NCI-H187 (cell line): ENCODE measurements at places on chromosomes 1 and 21.
A peak's percentile ranks its signal among the peaks of the same experiment; 100 is the strongest.

- DNase-seq: no peak
Observed at GRCh38 chr1:156128654-156129597, 14.4 kb downstream of the LMNA start.

- DNase-seq: no peak
Observed at GRCh38 chr1:194538453-194538852, 1352.0 kb upstream of the B3GALT2 start.

GRCh38 chr1:71294178-71294577 is 213.3 kb upstream of the ZRANB2 start:
- no peak for DNase-seq

DNA sequence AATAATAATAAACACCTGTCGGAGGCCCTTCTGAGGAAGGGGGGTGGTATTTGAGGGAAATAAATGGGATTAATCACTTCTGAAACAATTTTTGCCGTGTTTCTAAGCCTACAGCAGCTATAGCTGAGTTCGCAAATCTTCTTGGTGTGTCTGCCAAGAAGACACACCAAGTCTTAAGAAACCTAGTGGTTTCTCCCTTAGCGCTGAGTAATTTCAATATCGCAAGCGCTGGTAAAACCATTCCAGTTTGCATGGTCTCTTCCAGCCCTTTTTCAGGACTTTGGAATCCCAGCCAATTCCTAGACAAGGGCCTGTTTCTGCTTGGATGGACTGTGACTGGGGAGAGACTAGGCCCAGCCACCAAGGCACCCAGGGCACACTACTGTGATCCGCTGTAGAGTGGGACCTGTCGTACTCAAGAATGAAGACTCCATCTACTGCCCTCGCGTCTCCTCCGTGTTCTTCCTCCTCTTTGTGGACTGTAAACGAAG is 7.5 kb upstream of the LHX8 start:
- DNase-seq: no peak

- DNase-seq: no peak
Observed at GRCh38 chr1:20703124-20703756, 14.6 kb downstream of the KIF17 start.

GRCh38 chr1:36709869-36710481 is 227.3 kb upstream of the CSF3R start:
- DNase-seq: no peak

- no peak for DNase-seq
Observed at GRCh38 chr1:35851132-35851869, 31.7 kb upstream of the AGO1 start.

- DNase-seq: peak; percentile 37
Observed at GRCh38 chr1:71049951-71050598, 2.5 kb upstream of the PTGER3 start.

GRCh38 chr1:116002781-116003420 is 26.6 kb downstream of the SLC22A15 start:
- DNase-seq: no peak

DNA sequence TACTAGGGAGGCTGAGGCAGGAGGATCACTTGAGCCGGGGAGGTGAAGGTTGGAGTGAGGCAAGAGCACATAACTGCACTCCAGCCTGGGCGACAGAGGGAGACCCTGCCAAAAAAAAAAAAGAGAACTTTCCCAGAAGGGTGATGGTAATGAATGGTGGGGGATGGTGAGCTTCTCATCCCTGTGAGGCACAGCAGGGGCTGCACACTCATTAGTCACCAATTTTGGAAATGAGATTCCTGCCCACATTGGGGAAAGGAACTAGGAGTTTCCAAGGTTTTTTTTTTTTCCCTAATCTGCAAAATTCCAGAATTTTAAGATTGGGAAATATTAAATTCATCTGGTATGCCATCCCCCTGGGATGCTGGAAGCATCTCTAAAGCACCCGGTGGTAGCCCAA is 50.2 kb upstream of the SSBP3 start:
- no peak for DNase-seq

GRCh38 chr1:208026880-208027438 is 116.0 kb upstream of the CD34 start:
- DNase-seq: no peak

- no peak for DNase-seq
Observed at GRCh38 chr1:22163564-22163963, 20.7 kb upstream of the WNT4 start.

- no peak for DNase-seq
Observed at GRCh38 chr1:108831225-108831624, 25.7 kb downstream of the AKNAD1 start.

DNA sequence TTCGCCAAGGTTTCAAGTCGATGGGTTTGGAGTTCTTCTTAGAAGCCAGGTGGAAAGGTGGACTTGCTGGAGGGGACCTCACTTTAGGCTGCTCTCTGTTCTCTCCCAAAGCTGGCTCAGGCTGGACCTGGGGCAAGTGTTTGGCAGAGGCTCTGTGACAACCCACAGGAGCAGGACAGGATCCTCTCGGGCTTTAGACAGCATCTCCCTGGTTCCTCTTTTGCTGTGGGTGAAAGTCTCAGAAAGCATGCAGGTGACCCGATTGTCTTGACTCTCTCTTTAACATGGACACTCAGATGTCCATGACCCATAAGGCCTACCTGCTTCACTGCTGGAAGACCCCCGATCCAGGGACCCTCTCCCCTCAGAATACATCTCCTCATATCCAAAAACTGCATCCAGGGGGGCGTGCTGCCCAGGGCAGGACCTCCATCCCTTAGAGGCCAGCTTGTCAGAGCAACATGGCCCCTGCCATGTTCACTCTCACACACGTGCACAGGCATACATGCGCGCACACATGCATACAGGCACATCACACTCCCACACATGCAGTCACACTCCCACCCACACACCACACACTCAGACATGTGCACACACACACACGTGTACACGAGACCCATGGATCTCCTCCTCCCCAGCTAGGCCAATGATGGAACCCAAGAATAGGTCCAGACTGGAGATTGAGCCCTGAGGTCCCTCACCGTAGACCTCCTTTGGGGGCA is 21.3 kb downstream of the MRPL37 start:
- DNase-seq: no peak

GRCh38 chr21:39669485-39669884 is 56.7 kb downstream of the B3GALT5 start:
- DNase-seq: no peak

GRCh38 chr1:182147136-182147820 is 85.8 kb upstream of the ZNF648 start:
- DNase-seq: no peak

- DNase-seq: no peak
Observed at GRCh38 chr1:244050835-244051444, at the start of gene ZBTB18. Gene ZBTB18, plus strand, starts transcription at chr1:244051283. Its CDS starts 149 bp downstream, at chr1:244051432.

DNA sequence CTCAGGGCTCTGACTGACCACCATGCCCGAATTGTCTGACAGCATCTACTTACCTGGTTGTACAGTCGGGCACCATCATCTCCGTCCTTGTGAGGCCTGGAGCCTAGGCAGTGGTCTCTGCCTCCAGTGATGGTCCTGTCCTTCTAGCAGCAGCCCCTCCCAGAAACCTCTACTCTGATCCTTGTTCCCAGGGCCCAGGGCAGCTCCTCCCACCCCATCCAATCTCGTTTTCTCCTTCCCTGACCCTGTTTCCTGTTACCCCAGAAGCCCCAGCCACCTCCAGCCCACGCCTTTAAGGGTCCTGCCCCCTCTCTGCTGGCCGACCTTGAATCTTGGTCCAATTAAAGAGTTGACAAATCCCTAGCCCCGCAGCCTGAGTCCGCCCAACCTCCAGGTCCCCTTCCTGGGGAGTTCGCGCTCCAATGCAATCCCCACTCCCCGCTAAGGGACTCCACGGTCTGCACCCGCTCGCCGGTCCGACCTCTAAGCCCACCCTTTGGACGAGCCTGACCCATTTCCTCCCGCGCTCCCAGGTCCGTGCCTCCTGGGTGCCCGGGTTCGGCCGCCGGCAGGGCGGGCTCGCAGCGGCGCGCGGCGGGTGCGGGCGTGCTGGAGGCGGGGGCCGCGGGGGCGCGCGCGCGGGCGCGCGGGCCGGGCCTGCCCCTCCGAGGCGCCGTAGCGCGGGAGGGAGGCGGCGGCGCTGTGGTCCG is at the start of gene B4GALT2:
Gene B4GALT2, plus strand, starts transcription at position 660 of the 710 bp plus-strand sequence. CDS start 1,951 bp downstream, outside the sequence.
- no peak for DNase-seq

GRCh38 chr1:46580140-46580903 is 23.7 kb downstream of the MKNK1 start:
- no peak for DNase-seq

DNA sequence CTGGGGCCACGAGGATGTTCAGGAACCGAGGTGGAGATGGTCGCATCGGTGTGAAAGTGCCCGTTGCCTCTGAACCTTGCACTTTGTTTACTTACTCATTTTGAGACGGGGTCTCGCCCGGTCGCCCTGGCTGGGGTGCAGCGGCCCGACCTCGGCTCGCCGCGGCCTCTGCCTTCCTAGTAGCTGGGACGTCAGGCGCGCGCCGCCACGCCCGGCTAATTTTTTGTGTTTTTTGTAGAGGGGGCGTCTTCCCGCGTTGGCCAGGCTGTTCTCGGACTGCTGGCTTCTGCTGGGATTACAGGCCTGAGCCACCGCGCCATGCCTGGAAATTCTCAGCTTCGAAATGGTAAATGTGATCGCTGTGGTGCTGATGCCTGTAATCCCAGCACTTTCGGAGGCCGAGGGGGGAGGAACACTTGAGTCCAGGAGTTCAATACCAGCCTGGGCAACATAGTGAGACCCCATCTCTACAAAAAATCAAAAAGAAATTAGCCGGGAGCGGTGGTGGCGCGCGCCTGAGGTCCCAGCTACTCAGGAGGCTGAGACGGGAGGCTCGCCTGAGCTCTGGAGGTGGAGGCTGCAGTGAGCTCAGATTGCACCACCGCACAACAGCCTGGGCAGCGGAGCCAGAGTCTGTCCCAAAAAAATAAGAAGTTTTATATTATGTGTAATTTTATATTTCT is 684 bp upstream of the MRPL20 start:
- no peak for DNase-seq

DNA sequence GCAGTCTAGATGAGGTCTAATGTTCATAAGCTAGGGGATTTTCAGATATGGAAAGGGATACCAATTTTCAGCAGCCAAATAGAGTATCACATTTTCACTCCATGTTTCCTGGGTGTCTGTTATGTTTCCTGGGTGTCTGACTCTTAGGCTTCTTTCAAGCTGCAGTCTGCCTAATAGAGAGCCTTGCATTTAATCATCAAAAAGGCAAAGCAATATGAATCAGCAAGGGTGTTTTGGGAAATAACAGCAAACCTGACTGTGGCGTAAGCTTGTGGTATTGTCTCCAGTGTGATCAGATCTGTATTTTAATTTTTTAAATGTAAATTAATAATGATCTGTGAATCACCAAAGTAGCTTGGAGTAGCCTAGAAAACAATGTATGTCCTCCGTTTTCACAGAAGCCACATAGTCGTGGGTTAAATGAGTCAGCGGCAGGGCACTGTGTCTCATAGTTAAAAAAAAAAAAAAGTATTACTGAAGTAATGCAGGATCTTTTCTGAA is 10.4 kb downstream of the LGALS8 start:
- DNase-seq: no peak

DNA sequence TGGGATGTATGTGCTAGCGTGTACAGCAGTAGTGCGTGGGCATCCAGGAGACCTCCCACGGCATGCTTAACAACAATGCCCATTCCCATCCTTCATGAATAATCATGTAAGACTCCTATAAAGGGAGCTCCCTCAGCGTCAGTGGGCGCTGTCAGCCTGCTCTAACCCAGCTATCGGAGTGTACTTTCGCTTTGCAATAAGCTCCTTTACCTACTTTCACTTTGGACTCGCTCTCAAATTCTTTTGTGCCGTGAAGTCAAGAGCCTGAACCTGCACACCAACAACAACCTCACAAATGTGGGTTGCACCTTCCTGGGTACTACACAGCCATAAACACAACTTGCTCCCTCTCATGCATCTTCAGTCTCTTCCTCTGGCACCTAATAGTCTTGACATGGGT is 114.8 kb upstream of the PAXBP1 start:
- DNase-seq: no peak

DNA sequence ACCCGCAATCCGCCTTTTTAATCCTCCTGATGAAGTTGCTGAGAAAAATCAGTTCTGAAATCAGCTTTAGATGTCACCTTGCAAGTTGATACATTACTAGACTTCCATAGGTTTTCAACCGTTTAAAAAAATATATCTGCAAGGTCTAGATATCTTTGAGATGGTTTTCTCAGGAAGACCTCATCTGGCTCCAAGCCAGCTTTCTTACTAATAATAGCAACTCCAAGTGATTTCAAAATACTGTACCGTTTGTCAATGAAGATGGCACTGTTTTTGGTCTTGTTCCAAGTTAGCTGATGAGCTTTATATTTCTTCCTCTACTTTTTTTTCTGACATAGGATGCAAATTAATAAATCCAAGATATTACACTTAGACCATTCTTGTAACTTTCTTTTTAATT is 40.3 kb downstream of the LRRC8C start:
- no peak for DNase-seq

DNA sequence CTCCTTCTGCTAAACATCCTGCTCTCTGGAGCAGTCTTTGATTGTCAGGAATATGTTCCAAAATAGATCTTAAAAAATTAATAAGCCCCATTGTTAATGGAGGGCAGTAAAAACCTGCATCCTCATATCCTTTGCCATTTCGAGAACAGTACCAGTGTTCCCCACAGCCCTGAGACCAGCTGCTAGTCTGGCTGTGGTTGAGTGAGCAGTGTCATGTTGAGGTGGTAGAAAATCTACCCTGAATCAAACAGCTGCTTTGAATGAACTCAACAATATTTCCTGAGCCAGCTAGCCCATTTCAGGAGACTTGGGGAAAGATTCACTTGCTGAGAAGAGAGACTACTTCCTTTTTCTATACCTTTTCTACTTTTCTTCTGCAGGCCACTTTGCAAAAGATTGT is 24.4 kb downstream of the FABP3 start:
- no peak for DNase-seq

DNA sequence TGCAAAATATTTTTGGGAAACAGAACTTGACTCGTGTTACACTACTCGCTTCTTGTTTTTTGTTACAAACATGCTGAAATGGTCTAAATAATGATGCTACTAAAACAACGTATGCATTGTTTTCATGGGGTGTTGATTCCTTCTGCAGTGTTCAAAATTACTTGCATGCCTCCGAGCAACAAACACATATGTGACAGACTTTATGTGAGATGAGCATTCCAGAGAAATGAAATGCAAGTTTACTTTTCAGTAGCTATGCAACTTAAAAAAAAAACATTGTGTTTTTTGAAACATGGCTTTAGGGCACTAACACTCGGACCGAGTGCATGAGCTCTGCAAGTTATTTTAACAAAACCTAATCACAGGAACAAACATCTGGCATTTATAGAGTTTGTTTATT is 84.8 kb downstream of the CAMTA1 start:
- DNase-seq: no peak

- no peak for DNase-seq
Observed at GRCh38 chr1:230828421-230828820, 39.9 kb downstream of the C1orf198 start.

GRCh38 chr1:96234299-96234698 is 487.3 kb upstream of the PTBP2 start:
- DNase-seq: no peak
